ENCODE measurements at places on chromosomes 5 and 9. TPM values are rescaled to one million over a fixed set of nuclear protein-coding genes. Genes with fewer than 3 reads are reported as not detected.

Gene RASGEF1C
- total RNA-seq, result not detected

Gene MEGF10
- total RNA-seq, result 0.03 TPM

Gene POLK
- 14.5 TPM for total RNA-seq

Gene TMEM215
- total RNA-seq, result not detected

Gene ACOT12
- not detected for total RNA-seq

Gene EPB41L4A
- not detected for total RNA-seq

Gene DOK3
- total RNA-seq, result 0.85 TPM

Gene AMBP
- not detected for total RNA-seq

Gene PKD2L2
- total RNA-seq, result not detected

Gene PCDHA13
- total RNA-seq, result 0.86 TPM

Gene PCDHGA10
- 0.31 TPM for total RNA-seq
